BJ (cell line): ENCODE measurements at places on chromosomes 3 and 15. TPM values are rescaled to one million over a fixed set of nuclear protein-coding genes. Genes with fewer than 3 reads are reported as not detected.

The GNB4 gene
- polyA plus RNA-seq = 25.2 and 50.6 TPM in 2 replicates

GRCh38 chr3:46695962-46696894, 2.7 kb upstream of the ALS2CL start:
- no peak for DNase-seq

DNA sequence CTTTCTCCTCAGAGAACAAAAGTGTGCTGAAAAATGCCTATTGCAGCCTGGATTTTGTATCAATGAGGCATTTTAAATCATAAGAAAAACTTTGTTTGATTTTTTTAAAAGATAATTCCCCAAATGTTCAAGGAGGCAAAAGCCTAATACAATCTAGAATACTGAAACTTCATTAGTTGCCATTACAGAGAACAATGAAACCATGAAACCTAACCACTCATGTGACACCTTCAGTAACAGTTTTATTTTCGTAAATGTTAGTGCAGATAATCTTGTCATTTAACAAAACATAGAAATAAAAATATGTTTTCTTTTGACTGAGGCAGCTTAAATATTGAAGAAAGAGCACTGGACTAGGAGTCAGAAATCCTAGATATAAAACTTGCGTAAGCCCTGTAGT, 655.9 kb downstream of the RBMS3 start:
- no peak for DNase-seq

GRCh38 chr3:126345641-126346460, 11.4 kb downstream of the KLF15 start:
- no peak for DNase-seq

DNA sequence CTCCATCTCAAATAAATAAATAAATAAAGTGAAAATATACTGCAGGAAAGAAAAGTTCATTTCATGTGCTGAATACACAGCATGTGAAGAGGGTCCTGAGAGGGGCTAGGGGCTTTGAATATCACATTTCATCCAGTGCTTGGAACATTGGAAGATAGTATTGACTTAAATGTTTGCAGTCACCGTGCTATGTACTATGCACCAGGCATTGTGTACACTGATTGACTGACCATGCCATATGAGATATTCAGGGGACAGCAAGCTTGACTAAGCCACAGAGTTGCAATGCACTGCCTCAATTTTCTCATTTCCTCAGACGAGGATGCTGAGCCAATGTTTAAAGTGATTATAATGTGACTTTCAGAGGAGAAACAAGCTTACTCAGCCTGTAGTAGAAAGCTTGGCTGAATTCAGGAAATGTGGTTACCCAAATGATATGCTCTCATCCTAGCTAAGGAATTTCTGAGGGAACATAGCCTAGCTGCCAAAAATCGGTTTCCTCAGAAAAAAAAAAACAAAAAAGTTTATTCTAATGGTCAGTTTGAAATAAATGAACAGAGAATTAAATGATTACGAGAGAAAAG, 557.9 kb downstream of the FGF12 start:
- DNase-seq = no peak

GRCh38 chr3:45595364-45596195, 1.0 kb downstream of the LIMD1 start:
- no peak for DNase-seq

GRCh38 chr15:70100474-70101341, 3.0 kb upstream of the TLE3 start:
- no peak for DNase-seq

GRCh38 chr15:70503798-70504298, 259.5 kb downstream of the UACA start:
- no peak for DNase-seq
